ENCODE measurements at places on chromosomes 12 and 14. TPM values are rescaled to one million over a fixed set of nuclear protein-coding genes. Genes with fewer than 3 reads are reported as not detected.

Gene USP44
- total RNA-seq: 3.7 TPM

Gene ENDOU
- not detected for total RNA-seq

Gene FAIM2
- total RNA-seq: 0.50 TPM

Gene NKX2-1
- not detected for total RNA-seq

Gene COL2A1
- not detected for total RNA-seq

Gene GPR162
- total RNA-seq: 0.25 TPM

Gene PLEKHD1
- total RNA-seq: 0.19 TPM

Gene CELA1
- total RNA-seq: not detected

Measured in activated CD4-positive, alpha-beta T cell treated with anti-CD3 and anti-CD28 coated beads, Interleukin-2, amount 10 ng/mL, durations not matched to agents 7 days and 5 days (primary cell).